Calu3 (cell line): ENCODE measurements at places on chromosomes 1 and 21. TPM values are rescaled to one million over a fixed set of nuclear protein-coding genes. Genes with fewer than 3 reads are reported as not detected.
A peak's percentile ranks its signal among the peaks of the same experiment; 100 is the strongest.

DNA sequence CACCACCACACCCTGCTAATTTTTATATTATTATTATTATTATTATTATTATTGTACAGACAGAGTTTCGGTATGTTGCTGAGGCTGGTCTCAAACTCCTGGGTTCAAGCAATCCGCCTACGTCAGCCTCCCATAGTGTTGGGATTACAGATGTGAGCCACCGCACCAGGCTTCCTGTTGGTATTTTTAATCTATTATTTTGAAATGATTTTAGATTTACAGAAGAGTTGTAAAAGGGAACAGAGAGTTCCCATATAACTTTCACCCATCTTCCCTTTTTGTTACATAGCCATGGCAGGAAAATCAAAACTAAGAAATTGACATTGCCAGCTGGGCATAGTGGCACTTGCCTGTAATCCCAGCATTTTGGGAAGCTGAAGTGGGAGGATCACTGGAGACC is 42.9 kb upstream of the CITED4 start:
- no peak for DNase-seq

The ZNF670 gene
- total RNA-seq = 3.9 and 6.1 TPM in 2 replicates

DNA sequence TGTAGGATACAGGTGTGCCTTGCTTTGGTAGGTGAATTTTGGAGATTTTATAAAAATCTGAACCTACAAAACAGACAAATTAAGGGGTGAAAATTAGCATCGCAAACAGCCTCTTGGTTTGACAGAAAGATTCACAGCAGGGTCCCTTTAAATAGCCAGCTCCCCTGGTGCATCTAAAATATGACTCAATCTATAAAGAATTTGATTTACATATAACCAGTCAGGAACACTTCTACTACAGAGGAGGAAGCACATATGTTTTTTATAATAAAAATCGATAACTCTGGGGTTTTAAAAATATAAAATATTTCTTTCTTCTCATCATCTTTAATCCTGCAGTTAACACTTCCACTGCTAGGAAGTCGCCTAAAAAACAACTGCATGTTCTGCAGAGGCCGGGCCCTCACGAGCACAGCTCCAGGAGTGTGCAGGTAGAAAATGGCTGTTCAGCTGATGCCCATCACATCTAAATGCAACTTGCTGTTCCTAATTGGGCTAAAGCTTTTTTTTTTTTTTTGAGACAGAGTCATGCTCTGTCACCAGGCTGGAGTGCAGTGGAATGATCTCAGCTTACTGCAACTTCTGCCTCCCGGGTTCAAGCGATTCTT is 203.4 kb downstream of the HS2ST1 start:
- no peak for DNase-seq

GRCh38 chr1:179867493-179868330 is 9.9 kb downstream of the TOR1AIP2 start:
- peak; percentile 68 for DNase-seq

GRCh38 chr1:182925661-182926060 is 27.3 kb downstream of the SHCBP1L start:
- no peak for DNase-seq

The PODN gene
- not detected in 2 replicates for total RNA-seq

DNA sequence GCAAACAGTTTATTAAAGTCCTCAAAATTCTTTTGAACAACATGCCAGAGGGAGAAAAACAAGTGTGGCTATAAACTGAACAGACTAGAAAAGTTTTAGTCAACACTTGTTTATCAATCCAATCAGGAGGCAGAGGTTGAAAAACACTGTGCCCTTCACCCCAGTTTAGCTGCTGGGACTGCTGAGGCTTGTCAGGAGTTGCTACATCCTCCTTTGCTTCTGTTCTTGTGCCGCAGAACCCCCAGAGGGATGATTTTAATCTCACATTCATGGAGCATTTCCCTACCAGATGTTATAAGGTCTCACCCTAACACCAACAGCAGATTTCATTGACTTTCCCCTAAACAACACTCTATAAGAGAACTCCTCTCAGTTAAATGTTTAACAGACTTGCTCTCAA is 321.2 kb downstream of the VAV3 start:
- DNase-seq = no peak

- no peak for DNase-seq
Observed at GRCh38 chr1:56726706-56727105, 81.6 kb downstream of the PRKAA2 start.

The SAMSN1 gene
- 0.93 and 1.5 TPM in 2 replicates for total RNA-seq

GRCh38 chr1:223670458-223671159 is 5.1 kb upstream of the CAPN8 start:
- DNase-seq = peak; percentile 70
